ENCODE measurements at places on chromosomes 1 and 21.
A peak's percentile ranks its signal among the peaks of the same experiment; 100 is the strongest.

GRCh38 chr1:178055093-178055492 lies 38.8 kb upstream of the RASAL2 start:
- no peak for DNase-seq

DNA sequence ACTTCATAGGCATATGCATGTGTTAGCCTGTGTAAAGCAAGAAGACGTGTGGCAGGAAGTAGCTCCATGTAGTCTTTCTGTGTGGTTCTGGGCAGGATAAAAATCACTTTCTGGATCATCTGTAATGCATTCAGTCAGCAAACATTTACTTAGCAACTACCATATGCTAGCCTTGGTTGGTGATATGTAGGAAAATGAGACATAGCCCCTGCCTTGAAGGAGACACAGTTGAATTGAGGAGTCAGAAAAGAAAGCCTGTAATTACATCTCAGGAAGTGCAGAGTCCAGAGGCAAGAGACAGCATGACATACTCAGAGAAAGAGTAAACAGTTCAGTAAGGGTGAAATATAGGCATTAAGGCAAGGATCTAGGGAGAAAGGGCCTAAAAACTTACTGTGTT lies 38.5 kb downstream of the DAB1 start:
- DNase-seq, result no peak

DNA sequence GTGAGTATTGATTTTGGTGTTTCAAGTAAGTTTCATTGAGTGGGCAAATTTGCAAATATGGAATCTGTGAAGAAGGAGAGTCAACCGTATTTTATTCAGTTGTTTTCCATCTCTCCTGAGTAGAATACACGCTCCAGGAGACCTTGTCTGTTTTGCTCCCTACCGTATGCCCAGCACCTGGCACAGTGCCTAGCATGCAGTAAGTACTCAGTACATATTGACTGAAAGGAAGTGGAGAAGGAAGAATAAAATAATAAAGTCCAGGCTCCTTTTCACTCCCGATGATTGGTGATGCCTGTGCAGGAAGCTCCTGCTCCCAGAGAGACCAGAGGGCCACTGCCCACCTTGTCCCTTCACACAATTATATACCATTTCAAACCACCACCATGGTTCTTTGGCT lies 59.4 kb upstream of the NEK2 start:
- no peak for DNase-seq

DNA sequence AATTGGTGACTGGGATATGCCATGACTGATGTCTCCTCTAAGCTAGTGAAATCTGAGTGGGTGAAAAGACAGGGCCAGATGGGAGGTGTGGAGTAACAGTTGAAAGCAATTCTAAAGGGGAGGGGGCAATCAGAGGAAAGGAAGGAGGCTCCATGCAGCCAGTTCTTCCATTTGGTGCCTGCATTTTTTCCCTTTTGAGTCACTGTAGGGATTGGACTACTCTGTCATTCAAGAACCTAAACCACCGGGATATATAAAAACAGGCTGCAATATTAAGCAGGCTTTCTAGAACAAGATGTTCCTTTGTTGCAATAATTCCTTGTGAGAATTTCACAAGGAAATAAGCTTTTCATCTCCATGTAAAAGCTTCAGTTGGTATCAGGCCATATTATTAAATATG lies 18.3 kb downstream of the CLIC6 start:
- no peak for DNase-seq

DNA sequence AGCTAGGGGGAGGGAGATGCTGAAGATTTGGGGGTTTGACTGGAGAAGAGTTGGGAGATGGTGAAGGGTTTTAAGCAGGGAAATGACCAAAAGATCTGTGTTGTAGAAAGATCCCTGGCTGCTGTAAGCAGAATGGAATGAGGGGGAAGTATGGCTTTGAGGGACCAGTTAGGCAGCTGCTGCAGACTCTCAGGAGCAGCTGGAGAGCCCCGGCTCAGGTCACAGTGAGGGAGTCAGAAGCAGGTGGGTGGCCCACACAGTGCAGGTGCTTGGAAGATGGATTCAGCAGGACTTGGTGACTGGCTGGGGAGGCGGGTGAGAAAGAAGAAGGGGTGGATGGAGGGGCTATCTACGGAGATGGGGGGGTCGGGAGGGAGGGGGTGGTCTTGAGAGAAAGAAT lies 35.7 kb downstream of the EDN2 start:
- no peak for DNase-seq

GRCh38 chr1:63975481-63975880 lies 201.7 kb downstream of the ROR1 start:
- DNase-seq, result no peak

DNA sequence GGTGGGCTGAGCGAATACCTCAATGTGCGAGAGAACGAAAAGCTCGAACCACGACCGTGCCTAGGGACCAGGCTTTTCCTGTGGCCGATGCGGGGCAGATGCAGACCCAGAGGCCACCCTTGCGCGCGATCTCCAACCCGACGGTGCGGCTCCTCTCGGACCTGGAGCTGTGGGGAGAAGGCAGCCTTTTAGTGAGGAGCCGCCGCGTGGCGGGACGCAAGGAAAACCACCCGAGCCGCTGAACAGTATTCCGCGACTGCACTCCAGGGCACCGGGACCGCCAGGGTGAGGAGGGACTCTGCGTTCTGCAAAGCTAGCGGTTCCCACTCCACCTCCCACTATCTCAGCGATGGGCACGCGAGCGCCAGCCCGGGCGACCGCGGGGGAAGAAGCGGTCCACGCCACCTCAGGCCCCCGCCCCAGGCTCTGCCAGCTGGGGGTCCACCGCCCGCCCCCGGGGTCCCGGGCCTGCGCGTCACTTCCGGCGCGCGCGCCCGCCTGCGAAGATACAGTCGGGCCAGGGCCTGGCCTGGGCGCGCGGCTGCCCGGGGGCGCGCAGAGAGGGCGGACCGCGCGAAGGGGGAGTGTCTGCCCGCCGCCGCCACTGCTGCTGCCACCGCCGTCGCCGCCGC lies 66.5 kb upstream of the PRKACB start:
- peak; percentile 62 for DNase-seq

DNA sequence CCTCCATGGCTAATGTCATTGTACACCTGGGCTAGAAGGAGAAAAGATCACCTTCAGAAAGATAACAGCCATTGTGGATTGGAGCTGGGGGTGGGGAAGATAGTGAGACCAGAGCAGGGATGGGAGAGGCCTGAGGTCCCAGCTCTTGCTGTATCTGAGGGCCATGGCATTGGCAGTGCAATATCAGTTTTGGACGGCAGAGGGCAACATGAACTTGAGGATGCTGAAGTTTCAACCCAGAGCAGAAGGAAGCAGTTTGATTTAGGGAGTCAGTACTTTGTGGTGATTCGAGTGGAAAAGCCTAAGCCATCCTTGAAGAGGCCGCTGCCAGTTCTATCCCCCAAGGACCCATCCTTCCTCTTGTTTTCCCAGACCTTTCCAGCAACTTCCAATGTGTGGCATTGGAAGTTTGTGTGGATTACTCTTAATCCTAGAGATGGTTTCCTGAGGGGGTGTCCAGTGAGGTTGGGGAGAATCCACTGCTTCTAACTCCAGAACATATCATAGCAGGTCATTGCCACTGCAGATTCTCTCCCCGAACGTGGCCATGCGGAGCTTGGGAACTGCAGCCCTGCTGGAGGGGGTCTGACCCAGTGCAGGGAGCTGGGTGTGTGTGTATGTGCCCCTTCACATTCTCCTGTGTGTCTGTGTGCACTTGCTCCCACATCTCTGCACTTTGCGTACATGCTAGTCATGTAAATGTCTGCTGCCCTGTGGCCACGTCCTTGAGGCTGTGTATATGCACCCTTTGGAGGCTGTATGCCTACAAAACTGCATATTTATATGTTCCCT lies 24.1 kb downstream of the SLC26A9 start:
- peak; percentile 42 for DNase-seq

- DNase-seq, result no peak
Measured at GRCh38 chr1:164660412-164660772, 101.4 kb downstream of the PBX1 start.

Measured in activated CD8-positive, alpha-beta memory T cell treated with anti-CD3 and anti-CD28 coated beads for 1 hour (primary cell).